ENCODE measurements at places on chromosomes 16 and 17.

- DNase-seq: no peak
Observed at GRCh38 chr17:18856570-18856915, 1.4 kb upstream of the PRPSAP2 start.

- no peak for DNase-seq
Observed at GRCh38 chr17:42118126-42118510, 3.0 kb downstream of the KAT2A start.

DNA sequence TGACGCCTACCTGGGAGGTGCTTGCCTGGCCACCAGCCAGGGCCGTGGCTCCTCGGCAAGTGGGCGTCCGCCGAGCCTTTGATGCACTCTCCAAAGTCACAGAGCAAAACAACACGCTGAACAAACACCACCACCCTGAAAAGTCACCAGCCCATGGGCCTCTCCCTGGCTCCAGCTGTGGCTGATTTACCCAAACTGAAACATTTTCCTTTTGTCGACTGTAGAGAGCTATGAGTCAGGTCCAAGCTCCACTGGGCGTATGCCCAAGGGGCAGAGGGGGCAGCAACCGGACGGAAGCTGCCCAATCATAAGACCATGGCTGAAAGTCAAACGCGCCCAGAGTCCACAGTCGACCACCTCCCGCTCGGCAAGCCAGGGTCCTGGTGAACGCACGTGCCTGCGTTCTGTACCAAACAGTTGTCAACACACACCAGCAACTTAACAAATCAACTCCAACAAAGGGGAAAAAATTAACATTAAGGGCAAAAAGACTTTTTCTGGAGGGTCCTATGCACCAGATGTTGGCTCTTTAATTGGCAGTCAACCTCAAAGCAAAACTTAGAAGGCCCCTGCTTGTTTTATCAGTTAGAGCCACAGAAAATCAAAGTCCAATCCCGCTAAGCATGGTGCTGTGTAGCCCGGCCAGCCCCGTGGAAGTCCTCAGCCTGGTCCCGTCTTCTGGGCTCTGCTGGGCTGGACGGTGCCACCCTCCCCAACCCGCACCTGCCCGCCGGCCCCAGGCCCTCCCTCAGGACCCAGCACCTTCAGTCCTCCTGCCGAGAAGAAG is 47.3 kb downstream of the TBC1D16 start:
- DNase-seq: peak; percentile 87

DNA sequence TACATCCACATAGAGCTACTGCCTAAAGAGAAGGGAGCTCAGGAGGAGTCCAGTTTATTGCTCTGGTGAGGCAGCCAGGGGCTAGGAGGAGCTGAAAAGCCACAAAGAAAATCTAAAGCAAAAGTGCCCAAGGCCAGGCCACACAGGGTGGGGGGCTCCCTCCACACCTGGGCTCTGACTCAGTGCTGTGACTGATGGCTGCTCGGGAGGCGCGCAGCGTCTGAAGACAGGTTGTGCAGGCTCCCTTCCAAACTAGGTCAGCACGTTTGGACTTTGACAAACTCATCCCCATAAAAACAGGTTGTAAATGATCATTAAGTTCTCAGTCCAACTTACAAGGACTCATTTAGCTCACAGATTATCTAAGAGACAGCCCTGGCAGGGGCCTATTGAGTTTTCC is 22.2 kb upstream of the LCMT1 start:
- DNase-seq: no peak

DNA sequence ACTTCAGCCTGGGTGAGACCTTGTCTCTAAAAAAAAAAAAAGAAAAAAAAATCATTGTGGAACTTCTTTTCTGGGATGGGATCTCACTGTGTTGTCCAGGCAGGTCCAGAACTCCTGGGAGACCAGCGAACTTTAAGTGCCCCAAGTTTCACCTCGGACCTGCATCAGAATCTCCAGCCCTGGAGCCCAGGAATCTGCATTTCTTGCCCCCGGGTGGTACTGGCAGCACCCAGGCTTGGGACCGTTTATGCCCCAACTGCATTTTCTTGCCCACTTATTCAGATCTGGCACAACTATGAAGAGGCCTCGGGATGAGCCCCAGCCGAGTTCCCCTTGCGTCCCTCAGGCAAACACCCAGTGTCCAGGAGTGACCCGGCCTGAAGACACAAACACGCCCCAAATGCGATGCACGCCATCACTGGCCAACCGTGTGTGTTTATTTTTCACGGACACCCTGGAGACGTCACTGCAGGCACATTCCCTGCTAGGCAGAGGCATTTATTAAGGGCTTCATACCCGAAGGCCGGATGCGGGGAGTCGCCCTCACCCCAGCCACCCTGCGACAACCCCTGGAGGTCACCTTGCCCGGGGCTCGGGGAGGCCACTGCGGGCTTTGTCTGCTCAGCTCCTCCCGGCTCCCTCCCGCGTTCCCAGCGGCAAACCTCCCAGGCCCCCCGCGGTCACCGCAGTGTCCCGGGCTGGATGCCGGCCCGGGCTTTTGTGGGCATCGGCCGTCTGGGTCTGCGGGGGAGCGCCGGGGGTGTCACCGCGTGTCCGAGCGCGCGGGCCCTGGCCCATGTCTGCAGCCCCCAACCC is 684 bp upstream of the SPIRE2 start:
- peak; percentile 53 for DNase-seq

DNA sequence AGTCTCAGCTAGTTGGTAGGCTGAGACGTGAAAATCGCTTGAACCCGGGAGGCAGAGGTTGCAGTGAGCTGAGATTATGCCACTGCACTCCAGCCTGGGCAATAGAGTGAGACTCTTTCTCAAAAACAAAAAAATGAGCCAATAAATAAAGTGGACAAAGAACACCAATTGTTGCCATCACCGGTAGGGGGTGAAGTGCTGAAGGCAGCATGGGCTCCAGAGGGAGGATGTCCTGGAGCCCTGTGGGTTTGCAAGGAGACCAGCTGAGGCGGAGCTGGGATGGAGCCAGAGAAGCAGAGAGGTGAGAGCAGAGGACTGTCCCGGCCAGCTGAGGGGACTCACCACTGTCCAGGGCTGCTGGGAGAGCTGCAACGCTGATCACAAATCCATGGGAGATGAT is 13.8 kb downstream of the CHST6 start:
- no peak for DNase-seq

- DNase-seq: no peak
Observed at GRCh38 chr16:20647736-20648135, 49.7 kb downstream of the ACSM1 start.

DNA sequence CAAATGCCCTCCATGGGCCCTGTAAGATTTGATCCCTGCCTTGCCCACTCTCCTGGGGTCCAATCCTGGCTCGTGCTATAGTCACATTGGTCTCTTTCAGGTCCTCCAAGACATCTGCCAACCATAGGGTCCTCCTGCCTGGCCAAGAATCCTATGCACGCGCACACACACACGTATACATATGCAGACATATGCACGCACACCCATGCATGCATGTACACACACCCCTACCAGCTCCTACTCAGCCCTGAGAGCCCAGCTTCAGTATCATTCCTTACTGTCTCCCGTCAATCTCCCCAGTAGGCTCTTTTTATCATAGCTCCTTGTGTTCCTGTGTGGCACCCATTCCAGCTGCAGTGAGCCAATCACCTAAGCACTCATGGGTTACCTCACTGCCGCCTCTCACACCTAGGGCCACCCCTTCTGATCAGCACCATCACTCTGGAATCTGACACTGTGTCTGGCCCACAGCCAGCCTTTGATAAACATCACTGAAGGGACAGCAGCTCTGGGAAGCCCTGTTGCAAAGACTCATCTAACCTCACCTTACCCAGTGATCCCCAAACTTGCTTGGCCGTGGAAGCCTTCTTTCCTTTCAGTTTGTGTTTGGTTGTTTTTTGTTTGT is 7.9 kb upstream of the DNAH17 start:
- no peak for DNase-seq

GRCh38 chr16:75401691-75402090 is 31.6 kb downstream of the CFDP1 start:
- DNase-seq: no peak

DNA sequence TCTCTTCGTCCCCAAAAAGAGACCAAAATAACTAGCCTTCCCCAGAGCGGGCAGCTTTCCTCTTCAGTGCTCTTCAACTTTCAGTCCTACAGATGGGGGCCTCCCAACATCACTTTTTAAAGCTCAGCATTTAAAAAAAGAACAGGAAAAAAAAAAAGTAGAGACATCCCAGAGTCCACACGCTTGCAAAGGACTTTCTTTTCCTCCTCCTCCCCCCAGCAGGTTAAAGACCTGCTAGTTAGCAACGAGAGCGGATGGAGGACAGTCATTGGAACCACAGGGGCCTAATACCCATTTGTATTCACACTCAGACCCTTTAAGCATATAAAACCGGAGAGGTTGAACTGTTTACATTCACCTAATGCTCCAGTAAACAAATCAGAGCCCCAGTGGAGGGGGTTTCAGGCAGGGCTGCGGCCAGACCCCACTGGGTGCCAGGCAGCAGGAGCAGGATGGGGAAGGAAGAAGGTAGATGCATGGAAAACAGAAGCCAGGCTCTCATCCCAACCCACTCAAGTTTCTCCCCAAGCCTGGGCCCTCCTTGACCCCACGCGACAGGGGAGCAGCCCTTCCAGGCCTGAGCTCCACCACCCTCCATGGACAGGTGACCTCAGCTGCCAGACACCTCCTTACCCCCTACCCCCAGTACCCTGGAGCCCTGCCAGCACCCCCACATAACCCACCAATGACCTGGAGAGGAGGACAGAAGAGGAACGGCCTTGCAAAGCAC is 15.2 kb downstream of the ZFHX3 start:
- no peak for DNase-seq

DNA sequence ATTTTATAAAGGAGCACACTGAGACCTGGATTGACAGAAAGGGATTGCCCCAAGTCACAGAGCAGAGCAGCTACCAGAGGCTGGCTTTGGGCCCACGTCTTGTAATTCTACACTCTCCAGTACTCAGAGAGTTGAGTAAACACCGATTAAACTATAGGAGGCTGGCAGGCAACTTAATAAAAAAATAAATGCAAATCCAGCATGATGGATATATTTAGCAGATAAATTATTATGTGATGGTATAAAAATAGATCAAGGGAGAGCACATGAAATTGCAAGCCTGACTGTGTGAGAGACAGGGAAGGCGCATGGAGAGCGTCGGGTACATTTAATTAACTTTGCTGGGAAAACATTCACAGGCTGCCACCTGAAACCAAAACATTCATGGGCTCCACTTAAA is 87.7 kb upstream of the CCL2 start:
- no peak for DNase-seq

DNA sequence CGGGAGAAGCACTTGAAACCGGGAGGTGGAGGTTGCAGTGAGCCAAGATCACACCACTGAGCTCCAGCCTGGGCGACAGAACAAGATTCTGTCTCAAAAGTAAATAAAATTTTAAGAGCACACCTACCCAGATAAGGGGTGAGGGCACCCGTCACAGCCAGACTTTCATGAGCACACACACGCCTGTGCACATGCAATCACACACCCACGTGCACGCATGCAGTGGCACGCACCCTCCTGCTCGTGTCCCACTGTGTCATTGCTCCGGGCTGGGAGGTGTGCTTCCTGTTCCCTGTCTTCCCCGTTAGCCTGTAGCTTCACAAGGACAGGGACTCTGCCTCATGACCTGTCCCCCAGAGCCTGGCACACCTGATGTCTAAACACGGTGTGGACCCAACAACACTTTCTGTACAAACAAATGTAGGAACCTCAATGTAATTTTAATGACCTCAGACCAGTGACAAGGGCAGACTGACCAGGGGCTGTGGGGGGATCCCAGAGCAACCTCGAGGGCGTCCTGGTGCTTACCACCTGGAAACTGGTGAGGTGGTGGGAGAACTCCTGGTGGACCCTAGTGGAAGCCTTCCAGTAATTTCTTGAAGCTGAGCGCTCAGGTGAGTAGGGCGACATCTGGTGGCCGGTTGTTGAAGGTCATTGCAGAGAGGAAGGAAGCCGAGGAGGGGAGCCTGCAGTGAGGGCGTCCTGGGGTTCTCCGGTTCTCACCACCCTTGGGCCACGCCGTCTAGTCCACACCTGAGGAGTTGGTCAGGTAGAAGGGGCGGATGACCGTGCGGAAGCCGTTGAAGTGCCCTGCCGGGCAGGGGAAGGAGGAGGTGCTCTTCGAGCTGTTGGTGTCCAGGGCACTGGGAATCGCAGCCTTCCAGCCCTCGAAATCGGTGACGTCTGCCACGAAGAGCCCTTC is 8.6 kb downstream of the LGALS3BP start:
- DNase-seq: peak; percentile 66

GRCh38 chr16:58013201-58013956 is 12.2 kb downstream of the USB1 start:
- DNase-seq: no peak

- no peak for DNase-seq
Observed at GRCh38 chr17:1083451-1084187, 86.7 kb downstream of the TIMM22 start.

GRCh38 chr16:1865902-1866690 is 5.9 kb downstream of the MEIOB start:
- DNase-seq: no peak

DNA sequence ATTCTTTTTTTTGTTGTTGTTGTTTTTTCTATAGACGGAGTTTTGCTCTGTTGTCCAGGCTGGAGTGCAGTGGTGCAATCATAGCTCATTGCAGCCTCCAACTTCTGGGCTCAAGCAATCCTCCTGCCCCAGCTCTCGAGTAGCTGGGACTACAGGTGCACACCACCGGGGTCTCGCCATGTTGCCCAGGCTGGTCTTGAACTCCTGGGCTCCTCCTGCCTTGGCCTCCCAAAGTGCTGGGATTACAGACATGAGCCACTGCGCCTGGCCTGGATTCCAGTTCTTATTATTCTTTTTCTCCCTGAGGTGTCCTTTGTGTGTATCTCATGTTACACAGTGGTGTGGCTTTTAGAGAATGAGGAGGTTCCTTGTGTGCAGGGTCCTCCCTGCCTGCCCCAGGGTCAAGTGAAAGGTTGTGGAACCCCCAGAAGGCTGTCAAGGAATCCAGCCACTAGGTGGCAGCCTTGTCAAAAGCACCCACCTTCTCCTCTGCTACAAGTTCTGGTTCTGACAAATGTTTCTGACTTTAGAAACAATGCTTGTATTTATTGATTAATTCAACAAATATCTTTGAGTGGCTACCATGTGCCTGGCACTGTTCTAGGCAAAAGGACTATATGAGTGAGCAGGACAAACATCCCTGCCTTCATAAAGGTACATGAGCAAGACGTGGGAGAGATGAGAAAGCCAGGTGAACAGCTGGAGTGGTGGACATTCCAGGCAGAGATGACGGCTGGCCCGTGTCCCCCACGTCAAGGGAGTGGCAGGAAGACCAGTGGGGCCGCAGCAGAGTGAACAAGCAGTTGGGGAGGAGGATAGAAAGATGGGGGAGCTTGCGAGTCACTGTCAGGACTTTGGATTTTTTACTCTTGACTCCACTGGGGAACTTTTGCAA is 112.4 kb downstream of the SPECC1 start:
- peak; percentile 79 for DNase-seq

DNA sequence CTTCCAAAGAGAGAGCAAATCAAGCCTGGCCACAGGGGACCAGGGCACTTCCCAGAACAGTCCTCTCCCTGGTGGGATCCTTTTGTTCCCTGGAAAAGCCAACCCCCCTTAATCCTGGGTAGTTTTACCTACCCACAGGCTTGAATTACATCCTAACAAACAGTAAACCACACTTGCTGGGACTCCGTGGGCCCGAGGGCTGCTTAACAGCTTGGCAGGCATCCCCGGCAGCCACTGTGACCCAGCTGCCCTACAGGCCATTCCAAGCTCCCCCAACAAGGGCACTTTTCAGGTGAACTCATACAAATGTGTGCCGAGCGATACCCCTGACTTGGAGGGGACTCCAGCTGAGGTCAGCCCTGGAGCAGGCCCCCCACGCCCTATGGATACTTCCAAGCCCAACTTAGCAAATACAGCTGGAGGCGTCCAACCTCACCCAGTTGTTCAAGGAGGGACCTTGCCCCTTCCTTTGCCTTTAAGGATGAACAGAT is 26.4 kb downstream of the ADCY9 start:
- DNase-seq: no peak

- DNase-seq: peak; percentile 26
Observed at GRCh38 chr17:78748730-78749317, 33.2 kb downstream of the CYTH1 start.
